ENCODE measurements at places on chromosomes 4 and X.

- no peak overlapping the region for H3K4me3 ChIP-seq
- H3K4me1 ChIP-seq: no peaks in the 10 kb centered on the region
- no peaks in the 10 kb centered on the region for H3K27me3 ChIP-seq
- no peak overlapping the region for H3K27ac ChIP-seq
- peaks cover 12% of the 10 kb centered on the region for H3K36me3 ChIP-seq
- DNase-seq: no peak
These were observed 9.7 kb upstream of the ING2 start for GRCh38 chr4:183495184-183495583.

- H3K4me1 ChIP-seq: no peaks in the 10 kb centered on the region
- no peaks in the 10 kb centered on the region for H3K27me3 ChIP-seq
- no peak overlapping the region for H3K4me3 ChIP-seq
- no peak overlapping the region for H3K27ac ChIP-seq
- no peak for DNase-seq
- H3K36me3 ChIP-seq: no peaks in the 10 kb centered on the region
These were observed 5.2 kb upstream of the SMIM10L2A start for GRCh38 chrX:135416546-135416945.

- peak; percentile 82 for DNase-seq
- peak overlapping the region; percentile 56 for H3K4me3 ChIP-seq
- H3K4me1 ChIP-seq: peaks cover 30% of the 10 kb centered on the region
- H3K27ac ChIP-seq: peak overlapping the region; percentile 85
- no peaks in the 10 kb centered on the region for H3K27me3 ChIP-seq
These were observed 545 bp downstream of the DOCK11 start for GRCh38 chrX:118495958-118496762.

DNA sequence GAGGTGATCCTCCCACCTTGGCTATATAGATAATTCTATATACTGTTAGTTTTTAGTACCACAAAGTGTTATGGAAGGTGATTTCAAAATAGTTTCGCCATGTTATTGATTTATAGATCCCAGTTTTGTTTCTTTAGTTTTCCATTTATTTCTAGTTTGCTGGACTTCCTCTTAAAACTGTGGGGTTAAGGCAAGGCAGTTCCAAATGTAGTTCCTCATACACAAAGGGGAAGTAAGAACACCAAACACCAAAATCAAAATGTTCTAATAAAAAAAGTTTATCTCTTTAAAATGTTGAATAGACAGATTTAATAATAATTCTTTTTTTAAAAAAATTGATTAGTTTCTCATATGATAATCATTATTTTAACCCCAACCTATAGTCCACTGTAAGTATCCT, 6.8 kb upstream of the CISD2 start:
- DNase-seq: no peak
- no peak overlapping the region for H3K4me3 ChIP-seq
- H3K27ac ChIP-seq: no peak overlapping the region
- peaks cover 34% of the 10 kb centered on the region for H3K36me3 ChIP-seq
- peaks cover 26% of the 10 kb centered on the region for H3K4me1 ChIP-seq

DNA sequence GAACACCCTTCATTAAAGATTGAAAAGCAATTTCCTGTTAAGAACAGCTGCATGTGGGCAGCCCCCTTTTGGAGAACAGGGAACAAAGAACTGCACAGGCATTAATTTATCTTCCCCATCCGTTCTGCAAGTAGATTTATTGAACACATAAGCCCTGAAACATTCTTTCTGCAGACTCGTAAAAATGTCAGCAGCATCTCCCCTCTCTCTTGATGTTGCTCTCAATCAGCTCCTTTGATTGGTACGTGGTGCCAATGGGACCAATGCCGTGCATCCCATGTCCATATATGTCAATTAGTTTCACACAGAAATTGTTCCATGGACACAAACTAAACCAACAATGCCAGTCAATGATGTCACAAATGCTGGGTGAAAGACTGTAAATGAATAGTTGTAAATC, 228.5 kb upstream of the RASGEF1B start:
- H3K36me3 ChIP-seq: no peaks in the 10 kb centered on the region
- H3K4me1 ChIP-seq: no peaks in the 10 kb centered on the region
- H3K27ac ChIP-seq: no peak overlapping the region

DNA sequence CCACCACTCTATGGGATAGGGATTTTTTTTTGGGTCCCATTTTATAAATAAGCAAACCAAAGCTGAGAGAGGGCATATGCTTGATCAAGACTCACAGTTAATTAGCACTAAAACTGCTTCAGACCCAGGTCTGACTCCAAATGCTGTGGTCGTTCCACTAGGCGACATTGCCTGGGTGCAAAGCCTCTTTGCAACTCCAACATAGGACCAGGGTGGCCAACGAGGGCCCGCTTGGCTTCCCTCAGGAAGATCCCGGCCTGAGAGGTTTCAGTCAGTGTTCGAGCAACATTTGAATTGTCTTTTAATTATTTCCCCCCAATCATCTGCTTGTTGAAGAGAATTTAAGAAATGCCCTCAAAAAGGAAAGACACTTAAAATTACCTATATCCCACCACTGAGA, 11.2 kb downstream of the PJA1 start:
- H3K36me3 ChIP-seq: no peaks in the 10 kb centered on the region
- H3K4me1 ChIP-seq: no peaks in the 10 kb centered on the region
- no peaks in the 10 kb centered on the region for H3K27me3 ChIP-seq
- no peak for DNase-seq

- H3K4me3 ChIP-seq: no peak overlapping the region
- H3K27ac ChIP-seq: no peak overlapping the region
- no peaks in the 10 kb centered on the region for H3K36me3 ChIP-seq
- no peak for DNase-seq
These were observed 58.0 kb upstream of the FRMPD4 start for GRCh38 chrX:12080265-12080664.

DNA sequence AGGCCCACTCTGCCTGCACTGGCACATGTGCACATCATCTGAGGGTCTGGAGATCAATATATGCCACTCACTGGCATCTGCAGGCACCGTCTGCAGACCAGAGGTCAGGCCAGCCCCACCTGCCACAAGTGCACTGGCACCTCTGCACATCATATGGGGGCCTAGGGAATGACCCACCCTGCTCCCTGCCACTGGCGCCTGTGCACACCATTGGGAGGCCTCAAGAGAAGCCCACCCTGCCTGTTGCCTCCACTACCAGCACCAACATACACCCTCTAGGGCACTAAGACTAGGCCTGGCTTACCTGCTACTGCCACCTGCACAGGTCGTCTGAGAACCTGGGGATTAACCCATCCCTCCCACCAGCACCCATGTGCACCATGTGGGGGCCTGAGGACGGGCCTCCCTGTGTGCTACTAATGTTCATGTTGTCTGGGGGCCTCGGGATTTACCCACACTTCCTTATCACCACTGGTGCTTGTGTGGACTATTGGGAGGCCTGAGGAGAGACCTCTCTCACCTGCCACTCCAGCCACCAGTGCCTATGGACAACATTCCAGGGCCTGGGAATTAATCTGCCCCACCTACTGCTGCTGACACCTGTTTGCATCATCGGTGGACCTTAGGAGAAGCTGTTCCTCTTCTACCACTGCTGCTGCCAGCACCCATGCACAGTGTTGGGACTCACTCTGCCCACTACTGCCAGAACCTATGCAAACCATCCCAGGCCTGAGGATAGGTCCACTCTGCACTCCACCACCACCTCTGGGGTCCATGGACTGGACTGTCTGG, 113.7 kb downstream of the REELD1 start:
- H3K27ac ChIP-seq: no peak overlapping the region
- H3K27me3 ChIP-seq: no peaks in the 10 kb centered on the region
- DNase-seq: no peak
- H3K4me1 ChIP-seq: no peaks in the 10 kb centered on the region

GRCh38 chr4:22873899-22874298, 181.2 kb downstream of the GBA3 start:
- H3K4me1 ChIP-seq: no peaks in the 10 kb centered on the region
- no peaks in the 10 kb centered on the region for H3K36me3 ChIP-seq
- no peak overlapping the region for H3K4me3 ChIP-seq
- no peak overlapping the region for H3K27ac ChIP-seq
- H3K27me3 ChIP-seq: no peaks in the 10 kb centered on the region
- DNase-seq: no peak

All from DND-41 (cell line).